ENCODE measurements at places on chromosomes 3 and 15.

DNA sequence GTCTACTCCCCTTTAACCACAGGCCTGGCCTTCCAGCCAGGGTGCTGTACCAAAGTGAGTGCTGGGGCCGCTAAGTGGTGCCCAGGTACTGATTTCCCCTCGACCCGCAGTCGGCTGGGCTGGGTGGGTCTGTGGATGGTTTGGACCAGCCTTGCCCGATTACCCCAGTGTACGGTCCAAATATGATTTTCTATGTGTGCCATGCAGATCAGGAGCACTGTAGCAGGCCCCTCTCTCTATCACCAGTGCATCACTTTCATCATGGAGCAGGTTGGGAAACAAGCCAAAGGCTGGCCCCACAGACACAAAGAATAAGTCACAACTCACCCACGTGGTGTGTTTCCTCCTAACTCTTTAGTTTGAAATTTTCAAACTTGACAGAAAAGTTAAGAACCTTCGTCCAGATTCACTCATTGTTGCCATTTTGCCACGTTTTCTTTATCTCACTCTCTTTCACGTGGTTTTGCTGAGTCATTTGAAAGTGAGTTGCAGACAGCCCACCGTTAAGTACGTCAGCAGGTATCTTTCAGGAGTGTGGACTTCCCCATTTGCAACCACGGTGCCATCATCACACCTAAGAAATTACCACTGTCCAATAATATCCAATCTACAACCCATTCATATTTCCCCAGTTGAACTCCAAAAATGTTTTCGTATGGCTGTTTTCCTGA, 37.0 kb downstream of the ZNF710 start:
- no peak for DNase-seq

- no peak for DNase-seq
Measured at GRCh38 chr15:56250626-56251025, 6.9 kb upstream of the RFX7 start.

DNA sequence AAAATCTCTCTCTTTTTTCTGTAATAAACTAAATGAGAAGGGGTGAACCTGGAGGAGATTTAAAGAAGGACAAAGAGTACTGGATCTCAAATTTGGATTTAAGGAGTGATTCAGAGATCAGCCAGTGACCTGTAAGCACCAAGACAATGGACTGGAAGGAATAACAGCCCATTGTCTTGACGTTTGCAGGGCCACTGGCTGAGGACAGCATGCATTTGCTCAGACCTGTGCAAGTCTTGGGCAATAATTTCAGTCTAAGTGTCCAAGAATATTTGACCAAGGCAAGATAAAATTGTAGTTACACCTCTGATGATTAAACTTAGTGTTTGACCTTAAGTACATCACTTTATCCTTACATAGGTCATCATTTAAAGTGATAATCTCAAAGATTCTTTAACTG, 55.8 kb upstream of the OSTN start:
- DNase-seq, result no peak

DNA sequence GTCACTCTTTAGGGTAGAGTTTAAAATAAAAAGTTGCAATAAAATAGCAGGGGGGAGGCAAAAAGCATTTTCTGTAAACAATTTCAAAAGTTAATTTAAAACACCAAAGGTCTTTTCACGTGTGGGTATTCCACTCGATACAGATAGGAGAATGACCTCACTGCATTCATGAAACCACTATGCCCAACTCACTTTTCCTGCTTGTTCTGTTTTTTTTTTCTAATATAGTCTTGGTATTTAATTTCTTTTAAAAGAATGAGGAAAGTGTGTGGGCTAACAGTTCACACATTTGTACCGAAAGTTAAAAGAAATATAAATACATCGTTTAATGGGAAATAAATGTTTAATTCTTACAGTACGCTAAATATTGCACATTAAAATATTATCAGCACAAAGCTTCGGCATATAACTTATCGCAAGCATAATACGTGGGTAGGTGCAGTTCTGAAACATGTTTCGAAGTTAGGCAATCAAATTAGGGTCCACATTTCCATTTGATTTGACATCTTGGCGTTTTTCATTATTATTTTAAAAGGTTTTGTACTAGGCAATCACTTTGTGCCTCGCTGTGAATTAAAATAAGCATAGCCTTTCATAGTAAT, 41.4 kb downstream of the VGLL4 start:
- DNase-seq, result no peak

GRCh38 chr15:40340038-40340739, 550 bp downstream of the CCDC9B start:
- no peak for DNase-seq

- no peak for DNase-seq
Measured at GRCh38 chr3:155326244-155326643, 32.8 kb upstream of the STRIT1 start.

DNA sequence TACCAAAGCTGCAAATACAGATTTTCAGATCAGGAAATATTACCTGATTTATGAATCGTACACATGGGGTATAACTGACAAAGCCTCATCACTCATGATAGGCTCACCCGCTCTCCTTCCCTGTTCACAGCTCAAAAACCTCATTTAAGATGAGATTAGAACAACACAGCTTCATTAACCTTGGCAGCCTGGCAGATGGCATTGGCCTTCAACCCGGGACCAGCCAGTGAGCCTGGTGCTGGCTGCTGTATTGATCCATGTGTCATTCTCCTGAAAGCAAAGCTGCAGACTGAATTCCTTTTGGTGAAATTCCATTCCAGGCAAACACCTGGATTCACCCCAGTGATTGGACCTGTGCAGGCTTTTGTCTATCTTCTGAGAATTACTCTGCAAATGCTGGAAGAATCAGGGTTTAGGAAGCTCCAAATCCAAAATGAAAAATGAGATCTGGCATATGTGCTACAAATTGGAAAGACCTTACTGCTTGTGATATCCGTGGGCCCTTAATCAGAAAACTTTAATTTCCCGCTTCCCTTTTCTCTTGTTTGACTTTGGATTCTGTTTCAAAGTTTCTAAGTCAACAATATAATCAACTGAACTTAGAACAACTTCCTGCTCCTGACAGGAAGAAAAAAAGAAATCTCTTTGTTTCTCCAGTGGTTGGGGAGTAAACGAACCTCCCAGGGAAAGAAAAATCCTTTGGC, 189.1 kb upstream of the KBTBD8 start:
- no peak for DNase-seq

- DNase-seq, result no peak
Measured at GRCh38 chr3:44682182-44682896, 30.1 kb upstream of the ZNF502 start.

- DNase-seq, result no peak
Measured at GRCh38 chr3:55746808-55747413, 259.8 kb upstream of the WNT5A start.
